Posterior vena cava (tissue), 2 donors: ENCODE measurements at places on chromosomes 1 and 21.
A peak's percentile ranks its signal among the peaks of the same experiment; 100 is the strongest.

DNA sequence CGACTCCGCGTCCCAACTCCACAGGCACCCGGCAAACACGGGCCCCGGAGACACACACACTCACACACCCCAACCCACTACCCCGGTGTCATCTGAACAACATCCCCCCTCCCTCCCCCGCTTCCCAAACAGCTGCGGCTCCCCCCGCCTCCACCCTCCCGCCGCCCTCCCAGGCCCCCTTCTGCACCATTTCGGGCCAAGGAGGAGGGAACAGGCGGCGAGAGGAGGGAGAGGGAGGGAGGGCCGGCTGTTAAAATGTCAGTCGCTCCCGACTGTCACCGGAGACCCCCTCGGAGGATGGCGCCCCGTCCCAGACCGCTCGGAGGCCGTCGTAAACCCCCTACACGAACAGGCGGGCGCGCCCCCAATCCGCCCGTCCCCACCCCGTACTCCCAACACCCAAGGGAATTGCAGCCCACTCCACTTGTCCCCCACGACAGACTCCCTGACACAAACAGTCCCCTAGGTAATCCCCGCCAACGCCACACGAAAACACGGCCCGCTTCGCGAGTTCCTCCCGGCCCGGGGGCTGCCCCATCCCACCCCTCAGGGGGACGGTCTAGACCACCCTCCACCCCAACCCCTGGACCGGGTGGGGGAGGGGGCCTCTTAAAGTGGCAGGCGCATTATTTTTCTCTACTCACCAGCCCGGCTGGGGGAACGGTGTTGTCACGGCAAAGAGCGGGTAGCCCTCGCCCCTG lies 583 bp downstream of the MEF2D start:
- peak; percentile 89 for DNase-seq

DNA sequence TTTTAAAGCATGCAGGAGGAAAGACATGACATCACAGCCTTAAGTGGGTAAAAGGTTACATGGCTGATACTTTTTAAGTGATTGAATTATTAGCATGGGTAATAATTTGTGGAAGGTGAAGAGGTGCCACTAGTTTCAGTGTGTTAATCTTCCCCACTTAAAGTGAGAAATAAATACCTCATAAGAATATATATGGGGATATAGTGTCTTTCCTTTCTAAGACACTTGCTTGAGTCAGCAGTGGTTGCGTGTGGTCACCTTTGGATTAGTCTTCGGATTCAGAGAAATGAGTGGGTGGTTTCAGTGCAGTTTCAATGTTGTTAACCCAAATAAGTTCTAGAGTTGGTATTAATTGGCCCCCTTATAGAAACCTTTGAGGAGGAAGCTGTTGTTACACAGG lies 94.1 kb downstream of the ADGRL2 start:
- no peak for DNase-seq

DNA sequence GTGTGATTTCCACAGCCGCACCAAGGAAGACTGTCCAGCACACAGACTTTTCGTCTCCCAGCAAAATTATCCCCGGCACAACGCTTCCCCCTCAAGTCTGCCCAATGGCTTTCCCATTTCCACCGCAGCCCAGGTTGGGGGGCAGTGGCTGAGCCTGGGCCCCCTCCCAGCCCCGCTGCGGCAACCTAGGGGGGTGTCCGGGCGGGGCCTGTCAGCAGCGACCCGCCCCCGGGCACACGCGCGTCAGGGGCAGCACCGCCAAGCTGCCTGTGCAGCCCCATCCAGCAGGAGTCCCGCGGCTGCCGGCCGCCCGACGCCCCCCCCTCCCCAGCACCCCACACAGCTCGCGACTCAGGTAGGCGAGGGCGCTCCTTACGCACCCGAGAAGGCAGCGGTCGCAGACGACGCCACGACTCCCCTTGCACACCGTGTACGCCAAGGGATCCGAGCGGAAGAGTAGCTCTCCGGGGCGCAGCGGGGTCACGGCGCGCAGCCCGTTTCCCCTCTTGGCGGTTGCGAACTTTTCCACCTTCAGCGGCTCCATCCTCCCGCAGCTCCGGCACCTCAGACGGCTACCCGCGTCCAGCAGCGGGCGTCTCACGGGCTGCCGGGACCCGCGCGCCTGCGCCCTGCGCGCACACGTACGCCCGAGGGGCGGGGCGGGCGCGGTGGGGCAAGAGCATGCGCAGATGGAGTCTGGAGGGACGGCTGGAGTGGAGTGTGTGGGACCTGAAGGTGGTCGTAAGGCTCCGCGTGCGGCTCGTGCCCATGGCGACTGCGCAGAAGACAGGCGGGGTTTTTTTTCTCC lies at the start of gene SMYD3:
TSS of gene SMYD3 (minus strand) at position 606 of the 808 bp plus-strand sequence.
- peak; percentile 89 for DNase-seq

DNA sequence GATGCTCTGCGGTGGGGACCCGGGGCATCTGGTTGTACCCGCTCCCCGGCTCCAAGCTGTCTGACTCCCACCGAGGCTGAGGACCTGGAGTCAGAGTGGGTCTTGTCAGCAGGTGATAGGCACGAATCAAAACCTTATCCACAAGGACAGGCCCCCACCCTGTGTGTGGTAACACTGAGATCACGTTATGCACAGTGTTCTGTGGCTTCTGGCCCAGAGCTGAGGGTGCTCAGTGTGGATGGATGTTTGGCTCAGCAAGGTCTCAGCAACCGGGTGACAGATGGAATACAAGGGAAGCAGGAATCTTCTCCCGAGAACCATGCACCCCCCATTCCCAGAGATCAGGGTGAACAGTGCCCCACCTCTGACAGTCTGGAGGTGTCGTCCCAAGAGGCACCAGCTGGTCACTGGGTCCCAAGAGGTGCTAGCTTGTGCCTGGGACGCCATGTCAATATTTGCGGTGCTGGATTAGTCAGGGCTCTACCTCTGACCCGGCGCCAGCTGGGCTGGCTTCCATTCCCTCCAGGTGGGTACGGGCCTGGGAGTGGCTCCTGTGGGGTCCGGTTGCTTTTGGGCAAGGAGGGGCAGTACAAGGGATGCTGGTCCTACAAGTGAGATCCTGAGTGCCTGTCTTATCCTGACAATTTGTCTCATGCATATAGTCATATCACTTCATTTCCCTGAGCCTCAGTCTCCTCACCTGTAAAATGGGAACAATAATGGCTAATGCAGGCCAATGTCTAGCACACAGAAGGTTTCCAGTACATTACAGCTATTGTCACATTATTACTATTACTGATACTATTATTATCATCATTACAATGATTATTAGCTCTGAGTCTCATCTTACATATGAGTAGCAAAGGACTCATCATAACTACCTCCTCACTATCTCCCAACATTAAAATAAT lies 957 bp downstream of the CAPN9 start:
- no peak for DNase-seq

DNA sequence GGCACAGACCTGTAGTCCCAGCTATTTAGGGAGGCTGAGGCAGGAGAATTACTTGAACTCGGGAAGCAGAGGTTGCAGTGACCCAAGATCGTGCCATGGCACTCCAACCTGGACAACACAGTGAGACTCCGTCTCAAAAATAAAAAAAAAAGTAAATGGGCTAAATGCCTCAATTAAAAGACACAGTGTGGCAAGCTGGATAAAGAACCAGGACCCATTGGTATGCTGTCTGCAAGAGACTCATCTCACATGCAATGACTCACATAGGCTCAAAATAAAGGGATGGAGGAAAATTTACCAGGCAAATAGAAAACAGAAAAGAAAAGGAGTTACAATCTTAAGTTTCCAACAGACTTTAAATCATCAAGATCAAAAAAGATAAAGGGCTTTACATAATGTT lies 40.3 kb downstream of the ACBD6 start:
- DNase-seq: no peak

DNA sequence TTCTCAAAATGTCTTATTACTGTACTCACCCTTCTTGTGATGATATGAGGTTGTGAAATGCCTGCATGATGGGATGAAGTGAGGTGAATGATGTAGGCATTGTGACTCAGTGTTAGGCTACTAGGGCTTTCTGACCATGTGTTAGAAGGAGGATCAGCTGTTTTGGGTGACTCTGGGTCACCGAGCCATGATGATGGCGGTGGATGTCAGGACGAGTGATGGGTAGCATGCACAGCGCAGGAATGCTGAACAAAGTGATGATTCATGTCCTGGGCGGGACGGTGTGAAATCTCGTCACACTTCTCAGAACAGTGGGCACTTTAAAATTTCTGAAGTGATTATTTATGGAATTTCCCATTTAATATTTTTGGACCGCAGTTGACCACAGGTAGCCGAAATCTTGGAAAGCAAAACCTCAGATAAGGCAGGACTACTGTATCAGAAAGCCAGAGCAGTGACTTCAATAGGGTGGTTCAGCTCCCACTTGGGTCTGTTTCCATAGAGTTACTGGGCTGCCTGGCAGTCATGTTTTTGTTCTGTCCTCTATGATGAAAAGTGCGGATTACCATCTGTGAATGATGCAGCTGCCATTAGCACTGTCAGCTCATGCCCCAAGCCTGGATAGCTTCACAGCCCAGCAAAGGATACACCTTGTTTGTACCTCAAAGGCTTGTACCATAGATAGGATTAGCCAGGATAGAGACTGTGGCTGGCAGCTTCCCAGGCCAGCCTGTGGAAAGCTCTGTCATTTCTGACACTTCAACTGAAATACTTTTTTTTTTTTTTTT lies 26.6 kb downstream of the IL6R start:
- no peak for DNase-seq

GRCh38 chr1:1597275-1597930 lies 2.5 kb downstream of the FNDC10 start:
- no peak for DNase-seq

GRCh38 chr21:32519945-32520874 lies 65.1 kb downstream of the TCP10L start:
- no peak for DNase-seq

DNA sequence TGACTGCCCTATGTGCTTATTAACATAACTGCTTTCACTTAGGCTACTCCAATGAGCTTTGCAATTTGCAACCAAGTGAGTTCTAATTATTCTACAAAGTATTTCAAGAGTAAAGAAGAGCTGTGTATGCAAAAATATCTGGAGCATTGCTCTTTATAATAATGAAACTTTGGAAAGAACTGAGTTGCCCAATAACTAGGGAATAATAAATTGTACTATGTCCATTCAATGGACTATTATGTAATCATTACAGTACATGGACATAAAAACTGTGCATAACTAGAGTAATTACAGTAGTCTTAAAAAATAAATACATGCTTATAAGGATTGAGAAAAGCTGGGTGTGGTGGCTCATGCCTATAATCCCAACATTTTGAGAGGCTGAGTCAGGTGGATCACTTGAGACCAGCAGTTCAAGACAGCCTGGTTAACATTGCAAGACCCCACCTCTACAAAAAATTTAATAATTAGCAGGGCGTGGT lies 70.3 kb upstream of the JAK1 start:
- DNase-seq: no peak

DNA sequence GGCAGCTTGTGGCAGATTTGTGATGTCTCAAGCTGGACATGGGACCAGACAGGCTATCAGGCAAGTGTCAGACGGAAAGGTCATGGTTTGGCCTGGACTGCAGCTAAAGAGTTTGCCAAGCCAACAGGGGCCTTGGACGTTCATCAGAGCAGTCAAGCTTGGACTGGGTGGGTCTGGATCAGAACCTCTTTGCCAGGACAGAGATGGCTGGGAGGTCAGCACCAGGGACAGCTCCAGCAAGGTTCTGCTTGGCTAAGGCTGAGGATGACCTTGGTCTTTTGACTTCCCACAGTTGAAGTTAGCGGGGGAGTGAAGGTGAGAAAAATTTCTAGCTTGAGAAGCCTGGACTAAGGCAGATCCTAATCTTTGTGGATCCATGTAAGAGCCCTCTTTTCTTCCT lies 68.1 kb downstream of the GRIK3 start:
- DNase-seq: no peak

DNA sequence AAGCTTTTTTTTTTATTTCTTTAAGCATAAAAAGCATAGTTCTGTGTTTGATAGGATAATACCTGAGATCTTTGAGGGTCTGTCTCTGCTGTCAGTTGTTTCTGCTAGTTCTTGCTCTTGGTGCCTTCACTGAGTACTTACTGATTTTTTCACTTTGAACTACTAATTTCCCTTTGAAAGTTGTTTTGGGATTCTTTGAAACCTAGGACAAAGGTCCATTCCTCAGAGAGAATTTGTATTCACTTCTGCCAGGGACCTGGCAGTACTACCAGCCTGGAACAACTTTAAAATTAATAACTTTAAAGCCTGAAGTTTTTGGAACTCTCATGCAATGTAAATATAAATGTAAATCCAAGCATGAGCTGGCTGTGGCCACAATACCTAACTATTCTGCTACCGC lies 190.1 kb downstream of the TM2D1 start:
- no peak for DNase-seq

- no peak for DNase-seq
Observed at GRCh38 chr1:159120317-159120716, 43.8 kb upstream of the AIM2 start.

DNA sequence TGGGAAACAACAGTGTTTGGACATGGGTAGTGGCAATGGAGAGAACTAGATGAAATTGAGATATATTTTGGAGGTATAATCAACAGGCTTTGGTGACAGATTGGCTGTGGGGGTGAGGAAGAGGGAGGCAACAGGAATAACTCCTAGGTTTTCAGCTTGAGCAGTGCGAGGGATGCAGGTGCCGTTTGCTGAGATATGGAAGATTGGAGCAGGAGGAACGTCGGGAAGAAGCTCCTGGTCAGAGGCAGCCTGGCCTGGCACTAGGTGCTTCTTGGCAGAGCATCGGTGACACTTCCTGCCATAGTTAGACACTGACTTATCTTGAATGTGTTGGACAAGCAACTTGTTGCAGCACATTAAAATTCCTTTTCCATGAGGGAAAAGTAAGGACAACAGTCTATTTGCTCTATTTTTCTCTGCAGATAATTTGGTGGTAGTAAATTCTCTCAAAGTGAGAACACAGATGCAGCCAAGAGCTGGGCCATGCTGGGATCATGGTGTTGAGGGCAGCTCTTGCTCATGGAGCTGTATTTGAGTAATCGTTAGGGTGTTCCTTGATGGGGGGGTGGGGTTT lies 21.5 kb upstream of the MYSM1 start:
- DNase-seq: no peak

- DNase-seq: peak; percentile 82
Observed at GRCh38 chr1:205849619-205850355, at the start of gene PM20D1. Gene PM20D1 (minus strand): TSS chr1:205850132. CDS start chr1:205850072, 60 bp downstream.

DNA sequence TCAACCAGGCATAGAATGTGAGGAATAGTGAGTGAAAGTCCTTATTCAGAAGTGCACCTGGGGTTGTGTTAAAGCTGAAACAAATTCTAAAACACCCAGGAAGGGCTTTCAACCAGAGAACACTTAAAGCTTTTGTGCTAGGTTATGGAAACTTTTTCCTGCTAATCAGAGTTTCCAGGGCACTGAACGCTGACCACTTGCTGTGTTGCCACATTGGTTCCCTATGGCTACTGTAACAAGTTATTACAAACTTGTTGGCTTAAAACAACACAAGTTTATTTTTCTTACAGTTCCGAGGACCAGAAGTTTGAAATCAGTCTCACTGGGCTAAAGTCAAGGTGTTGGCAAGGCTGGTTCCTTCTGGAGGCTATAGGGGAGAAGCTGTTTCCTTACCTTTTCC lies 300.6 kb downstream of the HHAT start:
- DNase-seq: no peak

DNA sequence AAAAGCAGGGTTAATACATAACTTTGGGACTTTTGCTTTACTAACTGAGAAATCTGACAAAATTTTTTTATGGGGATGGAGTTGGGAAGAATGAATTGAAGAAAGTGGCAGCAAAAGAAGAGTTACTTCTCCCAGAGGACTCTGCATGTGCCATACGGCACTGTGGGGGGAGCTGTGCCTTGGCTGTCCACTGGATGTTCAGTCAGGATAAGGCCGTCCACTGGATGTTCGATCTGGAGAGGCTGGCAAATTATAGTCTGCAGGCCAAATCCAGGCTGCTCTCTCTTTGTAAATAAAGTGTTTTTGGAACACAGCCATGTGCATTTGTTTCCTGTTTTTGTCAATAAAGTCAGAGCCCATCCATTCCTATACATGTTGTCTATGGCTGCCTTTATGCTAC lies 4.5 kb upstream of the MAP3K7CL start:
- DNase-seq: no peak
